ENCODE measurements at places on chromosomes 12 and 14.
A peak's percentile ranks its signal among the peaks of the same experiment; 100 is the strongest.

DNA sequence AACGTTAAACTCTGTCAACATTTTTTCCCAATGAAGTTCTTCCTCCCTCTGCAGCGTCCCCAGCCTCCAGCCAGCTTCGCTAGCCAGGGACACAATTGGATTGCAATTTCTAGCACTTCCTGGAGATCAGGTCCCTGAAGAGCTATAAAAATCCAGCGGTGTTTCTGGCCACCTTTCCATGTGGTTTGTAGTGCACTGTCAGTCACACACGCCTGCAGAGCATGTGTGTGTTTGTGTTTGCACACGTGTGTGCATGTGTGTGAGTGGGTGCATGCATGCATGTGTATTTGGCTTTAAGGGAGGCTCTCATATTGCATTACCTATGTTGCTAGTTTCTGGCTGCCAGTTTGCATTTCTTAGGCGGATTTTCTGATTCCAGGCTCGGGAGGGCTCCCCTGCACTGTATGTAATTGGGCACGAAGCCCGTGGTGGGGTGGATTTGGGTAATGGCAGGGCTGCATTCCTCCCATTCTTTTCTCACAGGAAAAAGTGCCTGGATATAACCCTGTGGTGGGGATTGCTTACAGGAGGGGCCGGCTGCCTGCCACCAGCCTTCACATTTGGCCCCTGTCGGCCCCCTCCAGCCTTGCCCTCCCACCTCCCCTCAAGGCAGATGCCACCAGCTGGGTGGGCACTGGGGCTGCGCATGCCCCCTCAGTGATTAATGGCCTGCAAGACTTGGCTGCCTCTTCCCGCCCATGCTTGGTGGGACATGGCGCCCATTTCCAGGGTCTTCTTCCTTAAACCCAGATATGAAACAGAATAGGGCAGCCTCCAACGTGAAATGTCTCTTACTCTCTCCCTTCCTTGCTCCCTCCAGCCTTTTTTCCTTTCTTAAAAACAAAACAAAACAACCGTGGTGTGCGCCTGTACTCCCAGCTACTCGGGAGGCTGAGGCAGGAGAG is 74.0 kb downstream of the TSPAN9 start:
- peak; percentile 79 for DNase-seq

GRCh38 chr14:91142214-91142668 is 28.4 kb downstream of the DGLUCY start:
- no peak for DNase-seq

DNA sequence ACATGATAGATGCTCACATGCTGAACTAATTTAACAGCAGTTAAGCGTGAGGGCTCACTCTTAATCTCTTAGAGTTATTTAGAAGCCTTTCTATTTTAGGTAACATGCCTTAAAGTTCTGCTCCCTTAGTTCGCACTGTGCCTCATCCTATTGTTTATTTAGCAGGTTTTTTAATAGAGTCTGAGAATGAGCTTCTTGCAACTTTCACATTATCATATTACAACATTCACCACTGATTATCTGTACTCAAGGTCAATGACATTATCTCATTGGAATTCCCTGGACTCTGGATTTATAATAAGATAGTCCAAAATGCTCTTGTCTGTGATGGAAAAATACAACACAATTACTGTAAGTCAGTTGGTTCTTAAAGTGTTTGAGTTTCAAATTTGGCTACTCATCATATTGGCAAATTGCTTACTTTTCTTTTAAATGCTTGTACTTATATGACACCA is 183.6 kb upstream of the SLC38A2 start:
- DNase-seq, result no peak

- DNase-seq, result no peak
Measured at GRCh38 chr14:77859934-77860570, 60.1 kb downstream of the ADCK1 start.

DNA sequence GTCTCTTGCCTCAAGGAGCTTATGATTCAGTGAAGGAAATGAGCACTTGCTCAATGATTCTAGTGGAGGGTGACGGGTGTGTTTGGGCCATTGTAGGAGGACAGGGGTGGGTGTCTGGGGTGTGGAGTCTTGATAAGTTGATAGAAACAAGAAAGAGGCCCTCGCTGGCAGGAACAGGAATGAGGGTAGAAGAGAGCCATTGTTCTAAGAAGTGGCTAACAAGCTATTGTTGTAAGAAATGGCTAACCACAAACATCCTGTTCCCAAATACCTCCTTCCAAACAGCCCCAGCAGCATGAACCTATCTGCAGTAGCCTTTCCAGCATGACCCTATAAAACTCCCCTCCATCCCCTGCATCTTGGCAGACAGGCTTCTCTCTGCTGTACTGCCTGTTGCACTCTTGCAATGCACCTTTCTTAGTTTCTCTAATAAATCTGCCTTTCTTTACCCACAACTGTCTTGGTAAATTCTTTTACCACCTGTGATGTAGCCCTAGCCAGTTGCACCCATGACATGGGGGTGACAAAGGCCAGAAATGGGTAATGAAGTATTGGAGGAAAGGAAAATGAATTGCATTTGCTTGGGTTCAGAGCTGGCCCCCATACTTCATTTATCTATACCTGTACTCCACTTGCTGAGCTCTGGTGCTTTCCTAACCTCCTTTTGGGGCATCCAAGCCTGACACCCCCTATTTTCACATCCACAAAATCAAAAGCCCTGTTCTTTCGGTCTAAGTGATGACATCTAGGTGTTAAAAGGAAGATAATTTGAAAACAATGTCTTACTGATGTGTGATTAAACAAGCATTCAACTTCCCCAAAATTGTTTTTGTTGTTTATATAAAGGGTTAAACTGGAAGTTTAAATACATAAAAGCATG is 389.1 kb downstream of the GRIN2B start:
- DNase-seq, result no peak

DNA sequence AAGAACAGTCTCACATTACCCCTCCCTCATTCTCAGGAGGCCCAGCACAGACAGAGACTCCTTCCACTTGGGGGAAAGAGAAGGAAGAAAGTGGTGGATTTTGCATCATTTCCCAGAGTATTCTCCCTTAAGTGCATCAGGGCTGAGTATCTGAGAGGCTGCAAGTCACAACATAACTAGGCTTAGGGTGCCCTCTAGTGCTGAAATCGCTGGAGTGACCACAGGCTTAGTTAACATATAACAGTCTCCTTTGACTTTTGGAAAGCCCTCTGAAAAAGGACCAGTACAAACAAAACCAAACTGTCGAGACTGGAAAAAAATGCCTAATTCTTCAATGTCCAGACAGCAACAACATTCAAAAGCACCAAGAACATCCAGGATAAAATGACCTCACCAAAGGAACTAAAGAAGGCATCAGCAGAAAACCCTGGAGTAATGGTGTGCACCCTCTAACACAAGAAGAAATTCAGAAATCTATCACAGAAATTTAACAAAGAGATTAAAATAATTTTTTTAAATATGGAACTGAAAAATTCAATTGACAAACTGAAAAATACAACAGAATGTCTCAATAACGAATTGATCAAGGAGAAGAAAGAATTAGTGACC is 412.3 kb downstream of the RPS29 start:
- DNase-seq, result peak; percentile 56
